Stimulated activated CD8-positive, alpha-beta memory T cell treated with anti-CD3 and anti-CD28 coated beads, Interleukin-2, amount 100 ng/mL, for 1 hour (primary cell): ENCODE measurements at places on chromosomes 4 and X.

DNA sequence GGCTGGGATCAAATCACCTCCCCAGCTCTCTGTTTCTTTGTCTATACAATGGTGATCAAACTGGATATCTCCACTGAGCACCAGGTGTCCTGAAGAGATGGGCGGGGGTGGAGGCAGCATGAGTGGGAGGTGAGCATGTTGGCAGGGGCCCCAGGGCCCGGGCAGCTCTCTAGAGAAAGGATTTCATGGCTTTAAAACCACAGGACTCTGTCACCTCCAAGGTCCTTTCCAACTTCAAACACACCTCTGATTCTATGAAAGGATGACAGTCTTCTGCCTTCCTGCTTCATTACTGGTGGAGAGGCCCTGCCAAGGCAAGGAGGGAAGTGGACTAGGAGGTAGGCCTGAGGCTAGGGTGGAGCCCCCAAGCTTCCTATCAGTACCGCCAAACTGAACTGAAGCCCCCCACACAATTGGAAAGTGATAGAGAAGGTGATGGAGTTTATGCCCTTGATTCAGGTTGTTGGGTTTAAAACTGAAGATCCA is 38.6 kb downstream of the TRIM2 start:
- no peak for DNase-seq

DNA sequence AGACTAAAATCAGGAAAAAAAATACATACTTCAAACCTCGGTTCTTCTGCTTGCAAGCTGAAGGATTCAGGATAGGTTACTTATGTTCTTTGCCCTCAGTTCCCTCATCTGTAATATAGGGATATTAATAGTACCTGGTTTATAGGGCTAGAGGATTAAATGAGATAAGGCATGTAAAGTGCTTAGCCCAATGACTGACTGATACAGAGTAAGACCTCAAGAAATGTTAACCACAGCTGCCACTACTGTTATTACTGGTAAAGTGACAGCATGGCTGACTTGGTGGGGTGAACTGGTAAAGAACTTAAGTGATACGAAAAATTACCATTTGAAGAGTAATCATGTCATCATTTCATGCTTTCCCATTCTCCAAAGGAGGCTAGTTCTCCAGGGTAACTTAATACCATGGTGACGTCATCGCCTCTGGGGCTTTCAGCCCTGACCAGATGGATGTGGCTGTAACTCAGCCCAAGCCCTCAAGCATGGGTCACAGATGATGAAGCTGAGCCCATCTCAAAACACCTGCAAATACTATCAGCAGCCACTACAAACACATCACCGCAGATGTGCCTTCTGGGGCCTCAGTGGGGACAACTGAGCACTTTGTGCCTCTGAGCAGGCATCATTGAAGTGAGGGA is 44.5 kb upstream of the SCML1 start:
- no peak for DNase-seq

DNA sequence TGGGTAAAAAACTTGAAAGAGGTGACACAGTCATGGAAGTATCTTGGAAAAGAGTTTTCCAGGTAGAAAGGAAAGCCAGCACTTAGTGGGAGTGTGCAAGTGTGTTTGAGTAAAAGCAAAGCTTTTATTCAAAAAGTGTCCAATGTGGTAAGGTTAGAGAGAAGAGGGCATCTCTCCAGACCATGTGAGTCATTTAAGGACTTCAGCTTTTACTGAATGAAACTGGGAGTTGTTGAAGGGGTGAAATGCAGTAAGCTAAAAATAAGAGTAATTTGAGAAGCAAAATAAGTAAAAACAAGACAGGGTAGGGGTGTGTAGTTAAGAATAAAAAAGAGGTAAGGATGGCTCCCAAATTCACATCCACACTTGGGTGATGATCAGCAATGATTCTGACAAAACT is 238.9 kb downstream of the SLC7A11 start:
- DNase-seq = no peak

- DNase-seq = no peak
Measured at GRCh38 chrX:41543668-41544067, 96.5 kb downstream of the NYX start.

DNA sequence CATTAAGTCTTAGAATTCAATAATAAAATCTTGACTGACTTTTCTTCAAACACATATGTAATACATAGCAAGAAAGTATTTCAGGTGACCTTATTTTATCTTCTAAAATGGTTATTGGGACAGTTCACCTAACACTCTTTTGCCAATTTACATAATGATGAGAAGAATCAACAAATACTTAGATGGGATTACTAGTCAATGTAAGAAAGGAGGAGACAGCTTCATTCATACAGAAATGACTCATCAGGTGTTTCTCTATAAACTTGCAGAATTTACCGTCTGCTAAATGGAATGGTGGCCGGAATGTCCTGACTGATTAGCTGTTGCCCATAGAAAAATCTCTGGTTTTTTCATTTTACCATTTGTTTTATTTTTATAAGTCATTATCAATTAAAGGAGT is 115.0 kb upstream of the ETNPPL start:
- no peak for DNase-seq

- no peak for DNase-seq
Measured at GRCh38 chr4:38683276-38683675, 19.3 kb downstream of the KLF3 start.

GRCh38 chrX:43514820-43515219 is 141.3 kb upstream of the MAOA start:
- DNase-seq = no peak

GRCh38 chr4:14176613-14177012 is 549.1 kb upstream of the BOD1L1 start:
- DNase-seq = no peak

- DNase-seq = no peak
Measured at GRCh38 chrX:38247051-38247450, 26.4 kb upstream of the SRPX start.

DNA sequence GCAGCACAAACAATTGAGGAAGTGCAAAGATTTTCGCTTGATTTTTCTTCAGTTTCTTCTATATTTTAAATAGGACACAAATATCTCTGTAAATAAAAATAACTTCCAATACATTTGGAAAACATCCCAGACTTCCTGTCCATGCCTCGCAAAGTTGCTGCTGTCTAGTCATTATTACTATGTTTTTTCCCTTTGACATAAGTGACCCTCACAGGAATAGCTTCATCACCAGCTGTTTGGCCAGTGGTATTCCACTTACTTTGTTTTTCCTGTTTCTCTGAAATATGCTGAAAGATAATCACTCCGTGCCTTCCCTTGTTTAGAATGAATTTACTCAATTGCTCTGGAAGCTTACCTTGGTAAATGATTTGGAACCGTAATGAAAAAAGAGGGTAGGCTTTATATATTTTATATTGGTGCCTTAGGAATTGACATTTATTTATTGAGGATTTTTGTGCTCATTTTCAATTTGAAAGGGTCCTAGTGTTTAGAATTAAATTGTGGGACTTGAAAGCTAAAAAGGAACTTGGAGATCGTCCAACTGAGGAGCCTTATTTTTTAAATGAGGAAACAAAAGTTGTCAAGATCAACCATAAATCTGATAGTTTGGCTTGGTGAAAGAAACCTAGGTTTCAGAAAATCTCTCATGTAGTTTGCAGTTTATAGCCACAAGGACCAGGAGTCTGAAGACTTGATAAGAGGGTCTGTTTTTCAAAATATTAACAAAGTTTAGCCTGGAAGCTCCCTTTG is 65.6 kb downstream of the CDKL5 start:
- DNase-seq = no peak

DNA sequence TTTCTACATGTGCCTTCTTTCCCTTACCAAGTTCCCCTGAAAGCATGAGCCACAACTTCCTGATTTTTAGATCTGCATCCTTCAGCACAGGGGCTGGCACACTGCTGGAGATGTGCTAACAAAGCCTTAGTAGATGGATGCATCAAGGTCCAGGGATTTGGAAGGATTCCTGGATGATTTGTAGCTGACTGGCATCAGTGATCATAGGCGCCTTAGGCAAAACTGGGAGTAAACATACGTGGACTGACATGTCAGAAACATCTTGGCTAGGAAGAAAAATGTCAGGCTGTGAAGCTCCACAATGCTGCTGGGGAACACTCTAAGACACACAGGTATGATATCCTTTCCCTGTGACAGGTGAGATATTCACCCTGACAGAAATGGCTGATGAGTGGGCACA is 156.4 kb downstream of the AMELX start:
- no peak for DNase-seq

- no peak for DNase-seq
Measured at GRCh38 chrX:153769158-153769864, 5.3 kb downstream of the PLXNB3 start.

DNA sequence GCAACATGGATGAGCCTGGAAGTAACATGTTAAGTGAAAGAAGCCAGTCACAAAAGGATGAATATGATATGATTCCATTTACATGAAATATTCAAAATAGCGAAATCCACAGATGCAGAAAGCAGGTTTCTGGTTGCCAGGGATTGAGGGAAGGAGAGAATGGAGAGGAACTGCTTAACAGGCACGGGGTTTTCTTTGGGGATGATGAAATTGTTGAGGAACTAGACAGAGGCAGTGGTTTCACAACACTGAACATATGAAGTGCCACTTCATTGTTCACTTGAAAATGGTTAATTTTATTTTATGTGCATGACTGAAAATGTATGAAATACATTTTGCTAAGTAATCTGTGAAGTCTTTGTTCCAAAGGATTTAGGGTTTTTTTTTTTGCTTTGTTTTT is 182.5 kb upstream of the TBL1X start:
- DNase-seq = no peak

- no peak for DNase-seq
Measured at GRCh38 chr4:122541996-122542395, 78.9 kb downstream of the IL21 start.

DNA sequence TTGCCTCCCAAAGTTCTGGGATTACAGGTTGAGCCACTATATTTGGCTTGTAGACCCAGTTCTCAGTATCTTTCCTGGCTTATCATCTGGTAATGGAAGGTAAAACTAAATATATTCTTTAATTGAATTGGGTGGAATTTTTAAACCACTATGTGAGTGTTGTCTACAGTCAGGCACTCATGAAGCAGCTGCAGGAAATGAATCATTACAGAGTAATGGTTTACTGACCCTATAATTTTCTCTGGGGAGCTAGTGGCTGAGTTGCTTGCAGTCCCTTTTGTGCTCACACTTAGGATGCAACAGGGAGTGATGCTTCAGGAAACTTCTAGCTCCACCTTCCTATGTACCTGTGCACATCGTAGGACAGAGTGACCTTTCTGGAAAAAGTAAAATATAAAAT is 4.1 kb upstream of the UGT2B7 start:
- no peak for DNase-seq

GRCh38 chr4:5824635-5825034 is 68.3 kb downstream of the CRMP1 start:
- no peak for DNase-seq

DNA sequence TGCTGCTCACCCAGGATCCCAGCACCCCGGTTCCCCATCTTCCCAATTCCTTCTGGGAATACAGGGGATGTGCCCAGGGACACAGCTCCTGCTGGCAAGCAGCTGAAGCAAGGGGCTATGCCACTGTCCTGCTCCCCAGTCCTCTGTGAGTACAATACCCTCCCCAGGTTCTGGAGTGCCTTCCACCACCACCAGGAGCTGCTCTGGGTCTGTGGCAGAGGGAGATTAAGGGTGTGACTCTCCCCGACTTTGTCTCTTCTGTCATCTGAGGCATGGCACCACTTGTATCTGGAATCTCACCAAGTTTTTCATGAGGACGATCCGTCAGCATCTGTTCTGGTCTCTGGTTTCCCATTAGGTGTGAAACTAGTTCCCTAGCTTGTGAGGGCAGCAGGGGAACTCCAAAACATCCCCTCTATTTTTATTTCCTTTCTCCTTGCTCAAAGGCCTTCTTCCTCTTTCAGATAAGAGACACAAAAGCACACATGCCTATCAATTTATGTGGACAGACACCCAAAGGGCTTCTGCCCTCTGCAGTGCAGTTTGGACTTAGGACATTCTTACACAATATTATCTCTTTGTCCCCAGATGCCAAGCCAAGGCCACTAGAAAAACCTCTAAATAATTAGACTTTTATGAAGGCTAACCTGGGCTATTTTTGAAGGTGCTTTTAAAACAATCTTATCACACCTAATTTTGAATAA is 26.8 kb downstream of the MGST2 start:
- DNase-seq = no peak

DNA sequence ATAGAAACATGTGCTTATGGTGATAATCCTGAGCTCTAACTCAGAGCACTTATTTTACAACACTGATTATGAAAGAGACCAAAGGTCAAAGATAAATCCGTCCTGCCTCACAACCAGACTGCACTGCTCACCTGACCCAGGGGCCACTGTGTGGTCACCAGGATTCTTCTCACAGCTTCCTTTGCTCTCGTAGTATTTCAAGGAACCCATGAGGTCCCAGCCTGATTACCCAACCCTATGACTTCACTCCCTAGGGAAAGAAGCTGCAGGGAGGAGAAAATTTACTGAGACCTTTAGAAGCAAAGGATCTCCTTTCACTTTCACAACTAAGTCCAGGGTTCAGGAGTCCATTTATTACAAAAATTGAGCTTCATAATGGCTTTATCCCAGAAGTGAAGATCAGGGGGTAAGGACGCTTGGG is 9.6 kb downstream of the SLC25A5 start:
- DNase-seq = no peak

- DNase-seq = no peak
Measured at GRCh38 chr4:22410645-22411247, 105.1 kb downstream of the ADGRA3 start.

DNA sequence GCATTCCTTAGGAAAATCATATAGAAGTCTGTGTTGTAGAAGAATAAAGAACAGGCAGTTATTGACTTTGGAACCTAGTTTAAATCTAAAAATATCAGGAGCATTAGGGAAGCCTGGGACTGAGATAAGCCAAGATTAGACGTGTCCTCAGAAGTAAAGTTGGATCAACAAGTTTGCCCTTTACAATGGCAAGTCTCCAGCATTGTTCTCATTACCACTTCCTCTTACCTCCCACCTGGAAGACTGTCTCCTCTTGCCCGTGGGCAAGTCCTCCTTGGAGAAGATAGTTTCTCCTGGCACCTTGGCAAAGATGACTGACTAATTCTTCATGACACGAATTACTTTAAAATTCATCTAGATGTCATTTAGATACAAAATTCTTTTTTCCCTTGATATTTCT is 37.8 kb downstream of the CNKSR2 start:
- DNase-seq = no peak

DNA sequence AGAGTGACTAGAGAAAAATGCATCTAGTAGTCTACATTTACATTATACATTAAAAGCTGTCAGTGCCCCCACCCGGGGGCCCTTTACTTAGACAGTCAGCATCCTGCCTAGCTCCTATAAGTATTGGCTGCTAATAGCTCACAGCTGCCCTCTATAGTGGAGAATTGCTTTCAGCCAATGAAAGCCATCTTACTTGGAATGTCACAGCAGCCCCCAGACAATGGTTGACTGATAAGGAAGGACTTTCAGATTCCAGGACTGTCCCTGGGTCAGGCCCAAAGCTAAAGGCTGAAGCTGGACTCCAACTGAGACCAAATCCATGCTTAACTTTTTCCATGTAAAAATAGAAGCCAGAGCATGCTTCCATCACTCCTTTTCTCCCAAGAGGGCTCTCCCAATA is 196.9 kb downstream of the ANKRD50 start:
- no peak for DNase-seq

- no peak for DNase-seq
Measured at GRCh38 chr4:59455751-59456150, 1744.4 kb upstream of the ADGRL3 start.

GRCh38 chr4:37670249-37670648 is 15.9 kb downstream of the RELL1 start:
- no peak for DNase-seq
